ENCODE measurements at places on chromosomes 5 and 9.
A peak's percentile ranks its signal among the peaks of the same experiment; 100 is the strongest.

DNA sequence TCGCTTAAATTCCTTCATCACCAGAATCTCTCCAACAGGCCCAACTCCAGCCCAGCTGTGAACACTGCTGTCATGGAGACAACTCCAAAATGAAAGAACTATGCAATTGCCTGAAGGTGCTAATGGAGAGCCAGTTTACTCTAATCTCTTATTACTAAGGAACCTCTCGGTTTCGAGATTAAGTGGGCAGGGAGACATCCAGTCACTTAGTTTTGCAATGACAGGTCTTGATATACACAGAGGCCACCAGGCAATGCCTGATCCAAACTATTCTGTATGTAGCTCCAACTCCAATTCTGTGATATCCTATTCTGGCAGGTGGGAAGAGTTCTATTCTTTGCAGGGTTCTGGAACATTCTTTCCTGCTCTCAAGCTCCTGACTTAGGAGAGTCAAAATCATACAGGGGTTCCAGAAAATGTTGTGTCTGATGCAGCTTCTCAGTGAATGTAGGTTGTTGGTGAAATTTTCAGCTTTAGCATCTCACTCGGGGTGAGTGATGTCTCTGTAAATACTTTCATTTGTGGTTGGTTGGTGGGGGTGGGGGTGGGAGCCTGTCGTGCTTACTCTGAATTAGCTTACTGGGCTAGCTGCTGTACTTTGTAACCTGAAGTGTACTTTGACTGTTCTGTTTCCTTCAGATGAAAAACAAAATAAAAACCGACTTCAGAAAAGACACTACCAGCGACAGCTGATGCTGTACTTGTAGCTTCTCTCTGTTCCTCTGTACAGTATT is 170.9 kb downstream of the PALM2AKAP2 start:
- DNase-seq = no peak

- no peak for DNase-seq
Observed at GRCh38 chr9:134765785-134766184, 114.8 kb upstream of the FCN2 start.

DNA sequence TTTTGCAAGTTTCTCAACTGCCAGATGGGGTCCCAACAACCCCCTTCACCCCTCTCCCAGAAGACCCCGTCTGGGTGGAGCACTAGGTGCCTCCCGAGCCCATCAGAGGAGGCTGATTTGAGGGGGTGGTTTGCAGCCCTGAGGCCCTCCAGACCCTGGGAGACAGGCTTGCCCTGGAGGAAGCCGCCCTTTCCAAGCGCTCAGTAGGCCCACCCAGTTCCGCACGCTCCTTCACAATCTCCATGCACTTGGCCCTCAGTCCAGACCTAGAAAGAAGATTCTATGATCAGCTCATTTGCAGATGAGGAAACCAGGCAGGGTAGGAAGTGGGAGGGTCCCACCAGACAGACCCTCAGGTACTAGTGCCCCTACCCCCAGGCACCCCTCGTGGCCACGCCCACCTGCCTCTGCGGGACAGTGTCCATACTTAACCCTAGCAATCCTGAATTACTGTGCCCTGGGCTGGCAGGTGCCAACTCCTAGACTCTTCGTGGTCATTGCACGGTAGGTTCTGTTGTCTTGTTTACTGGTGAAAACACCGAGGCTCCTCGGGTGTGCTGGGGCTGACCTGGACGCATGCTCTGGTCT is 22.3 kb downstream of the OR2V1 start:
- DNase-seq = no peak

GRCh38 chr5:3601061-3601710 is 5.6 kb downstream of the IRX1 start:
- DNase-seq = no peak

GRCh38 chr5:73363911-73364730 is 84.5 kb downstream of the FOXD1 start:
- DNase-seq = peak; percentile 96

GRCh38 chr5:148859703-148860102 is 33.3 kb downstream of the ADRB2 start:
- DNase-seq = no peak

DNA sequence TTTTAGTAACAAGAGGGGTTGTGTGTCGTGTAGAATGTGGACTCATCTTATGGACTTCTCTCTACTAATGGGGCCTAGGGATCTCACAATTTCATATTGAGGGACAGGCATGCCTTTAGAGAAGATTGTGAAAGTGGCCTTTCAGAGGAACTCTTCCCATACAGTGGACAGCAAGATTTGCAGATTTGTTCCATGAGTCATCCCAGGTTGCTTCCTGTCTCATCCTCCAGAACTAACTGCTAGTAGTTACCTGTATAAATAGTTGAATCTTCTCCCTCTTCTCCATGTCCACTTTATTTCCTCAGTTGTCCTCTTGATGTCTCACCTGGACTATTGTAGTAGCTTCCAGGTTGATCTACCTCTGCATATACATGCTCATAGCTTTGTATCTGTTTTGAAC is 997.5 kb upstream of the CTNND2 start:
- no peak for DNase-seq

- no peak for DNase-seq
Observed at GRCh38 chr9:72306761-72307160, 58.2 kb downstream of the ZFAND5 start.

DNA sequence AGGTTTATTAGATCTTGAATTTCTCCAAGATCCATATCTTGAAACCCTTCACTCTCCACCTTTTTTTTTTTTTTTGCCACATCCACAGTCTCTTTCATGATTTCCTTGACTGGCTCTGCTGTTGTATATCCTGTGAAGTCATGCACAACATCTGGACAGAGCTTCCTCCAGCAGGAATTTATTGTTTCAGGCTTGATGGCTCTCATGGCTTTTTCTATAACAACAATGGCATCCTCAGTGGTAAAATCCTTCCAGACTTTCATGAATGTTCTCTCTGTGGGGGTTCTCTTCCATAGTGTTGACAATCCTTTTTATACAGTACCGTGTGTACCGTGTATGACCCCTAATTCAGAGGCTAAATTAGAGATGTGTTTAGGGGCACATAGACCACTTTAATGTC is 24.0 kb downstream of the RANBP17 start:
- no peak for DNase-seq

All from fibroblast of skin of left biceps (primary cell).